ENCODE measurements at places on chromosomes 2 and 18.

DNA sequence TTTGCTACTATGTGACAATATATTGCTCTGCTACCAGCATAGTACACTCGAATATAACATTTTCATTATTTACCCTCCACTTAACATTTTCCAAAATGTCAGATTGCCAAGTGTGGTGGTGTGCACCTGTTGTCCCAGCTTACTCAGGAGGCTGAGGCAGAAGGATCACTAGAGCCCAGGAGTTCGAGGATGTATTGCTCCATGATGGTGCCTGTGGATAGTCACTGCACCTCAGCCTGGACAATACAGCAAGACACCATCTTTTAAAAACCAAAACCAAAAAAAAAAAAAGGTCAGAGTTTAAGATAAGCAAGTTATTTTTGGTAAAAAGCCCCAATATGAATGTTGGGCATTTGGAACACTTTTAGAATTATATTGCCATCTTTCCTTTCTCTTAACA is 75.2 kb upstream of the EPB41L5 start:
- no peak for DNase-seq

DNA sequence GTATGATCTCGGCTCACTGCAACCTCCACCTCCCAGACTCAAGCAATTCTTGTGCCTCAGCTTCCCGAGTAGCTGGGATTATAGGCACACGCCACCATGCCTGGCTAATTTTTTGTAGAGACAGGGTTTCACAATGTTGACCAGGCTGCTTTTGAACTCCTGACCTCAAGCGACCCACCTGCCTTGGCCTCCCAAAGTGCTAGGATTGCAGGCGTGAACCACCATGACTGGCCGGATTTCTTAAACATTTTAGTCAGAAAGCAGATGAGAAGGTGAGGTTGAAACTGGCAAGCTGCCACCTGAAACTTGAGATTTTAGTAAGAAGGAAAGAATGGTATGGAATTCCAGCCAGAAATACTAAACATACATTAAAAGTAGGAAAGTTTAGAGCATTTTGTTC is 31.9 kb downstream of the KLHL23 start:
- no peak for DNase-seq

- DNase-seq: no peak
Observed at GRCh38 chr2:96253006-96253405, 12.8 kb downstream of the TMEM127 start.

DNA sequence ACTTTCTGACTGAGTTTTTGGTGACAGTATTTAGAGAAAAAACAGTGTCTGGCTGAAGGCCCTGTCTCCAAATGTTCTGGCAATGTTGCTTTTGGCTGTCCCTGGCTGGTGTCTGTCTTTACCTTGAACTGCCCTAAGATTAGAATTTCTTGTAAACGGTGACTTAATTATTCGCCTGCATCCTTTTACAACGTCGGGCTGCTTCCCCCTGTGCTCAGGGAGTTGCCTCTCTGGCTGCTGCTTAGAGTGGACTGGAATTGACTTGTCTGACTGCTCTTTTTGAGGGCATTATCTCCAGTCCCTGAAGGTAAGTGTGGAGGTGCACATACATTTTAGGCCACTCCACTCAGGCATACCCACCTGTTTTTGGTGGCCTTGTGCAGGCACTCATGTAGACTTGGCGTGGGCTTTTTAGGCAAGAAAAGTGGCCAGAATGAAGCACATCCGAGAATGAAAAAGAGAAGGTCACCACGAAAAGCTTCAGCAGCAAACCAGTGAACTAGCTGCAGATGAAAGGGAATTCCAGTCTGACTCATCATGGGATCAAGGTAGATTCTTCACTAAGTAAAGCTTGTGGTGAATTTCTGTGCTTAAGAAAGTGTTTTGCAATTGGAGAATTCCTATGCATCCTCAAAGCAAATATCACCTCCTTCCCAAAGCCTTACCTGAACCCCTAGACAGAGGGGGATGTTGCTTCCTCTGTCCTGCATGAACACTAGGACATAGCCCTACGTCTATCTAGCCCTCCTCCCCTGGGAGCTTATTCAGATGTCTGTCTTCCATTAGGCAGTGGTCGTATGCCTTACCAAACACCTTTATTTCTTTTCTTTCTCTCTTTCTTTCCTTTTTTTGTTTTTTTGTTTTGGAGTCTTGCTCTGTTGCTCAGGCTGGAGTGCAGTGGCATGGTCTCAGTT is 230.3 kb upstream of the TRIB2 start:
- no peak for DNase-seq

- no peak for DNase-seq
Observed at GRCh38 chr18:10461989-10462388, 7.6 kb downstream of the APCDD1 start.

GRCh38 chr18:76442413-76443171 is 52.5 kb downstream of the ZNF516 start:
- no peak for DNase-seq

DNA sequence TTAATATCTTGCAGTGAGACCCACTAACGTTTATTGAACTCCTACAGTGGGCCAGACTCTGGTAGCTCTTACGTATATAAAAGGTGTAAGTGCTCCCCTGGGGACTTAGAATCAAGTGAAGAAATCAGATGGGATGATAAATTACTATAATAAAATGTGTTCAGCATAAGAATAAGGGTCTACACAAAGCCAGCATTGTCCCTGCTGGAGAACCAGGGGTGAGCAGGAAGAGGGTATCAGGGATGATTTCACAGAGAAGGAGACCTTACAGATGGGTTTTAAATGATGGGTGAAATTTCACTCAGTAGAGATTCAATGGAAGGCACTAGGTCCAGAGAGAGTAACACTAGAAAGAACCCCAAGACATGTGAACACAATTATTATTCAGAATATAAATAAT is 20.7 kb downstream of the NRXN1 start:
- no peak for DNase-seq

- no peak for DNase-seq
Observed at GRCh38 chr2:28997237-28997846, 16.2 kb downstream of the TOGARAM2 start.

DNA sequence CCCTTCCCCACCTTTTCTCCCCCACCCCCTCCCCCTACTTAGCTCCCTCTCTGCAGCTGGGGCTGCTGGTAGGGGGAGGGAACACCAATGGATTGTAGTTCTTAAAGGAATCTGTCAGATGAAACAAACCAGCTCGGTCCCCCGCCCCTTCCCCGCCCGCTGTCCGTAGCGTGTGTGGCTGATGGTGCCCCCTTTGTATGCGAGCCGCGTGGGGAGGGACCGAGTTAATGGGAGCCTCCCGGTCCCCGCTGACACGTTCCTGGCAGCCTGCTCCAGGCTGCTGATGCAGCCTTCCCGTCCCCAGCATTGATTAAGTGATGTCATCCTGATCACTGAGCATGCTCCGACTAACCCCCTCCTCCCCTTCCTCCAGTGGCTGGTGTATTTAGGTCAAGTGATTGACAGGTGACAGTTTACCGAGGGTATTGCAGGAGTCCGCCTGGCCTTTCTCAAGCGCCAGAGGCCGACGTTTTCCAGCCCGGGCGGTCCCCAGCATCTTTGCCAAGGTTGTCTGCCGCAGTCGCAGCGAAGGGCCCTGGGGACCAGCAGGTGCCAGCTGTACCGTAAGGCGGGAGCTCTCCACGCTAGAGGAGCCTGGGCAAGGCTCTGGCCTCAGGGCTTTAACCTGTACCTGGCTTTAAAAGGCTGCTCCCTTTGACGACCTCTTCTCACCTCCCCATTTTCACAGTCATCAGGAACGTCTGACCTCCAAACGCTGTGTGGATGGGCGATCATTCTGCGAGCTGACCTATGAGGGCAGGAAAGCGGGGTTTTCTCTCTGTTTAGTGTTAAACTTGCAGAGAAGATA is 1.8 kb downstream of the KIF5C start:
- DNase-seq: no peak

- no peak for DNase-seq
Observed at GRCh38 chr2:149858901-149859634, 271.5 kb upstream of the MMADHC start.

DNA sequence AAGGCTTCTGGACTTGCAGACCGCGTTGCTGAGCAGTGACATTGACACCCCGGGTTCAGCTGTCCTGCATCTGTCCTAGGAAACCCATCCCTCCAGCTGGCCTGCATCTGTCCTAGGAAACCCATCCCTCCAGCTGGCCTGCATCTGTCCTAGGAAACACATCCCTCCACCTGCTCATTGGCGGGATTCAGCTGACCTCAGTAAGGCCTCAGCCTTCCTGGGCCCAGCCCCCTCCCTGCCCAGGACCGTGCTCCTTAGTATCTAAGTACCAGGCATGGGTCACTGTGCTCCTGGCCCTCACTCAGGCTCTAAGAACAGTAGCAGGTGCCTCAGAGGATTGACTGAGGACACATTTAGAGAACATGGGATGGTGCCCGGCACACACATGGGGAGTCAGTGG is 1.2 kb downstream of the MLPH start:
- DNase-seq: no peak

DNA sequence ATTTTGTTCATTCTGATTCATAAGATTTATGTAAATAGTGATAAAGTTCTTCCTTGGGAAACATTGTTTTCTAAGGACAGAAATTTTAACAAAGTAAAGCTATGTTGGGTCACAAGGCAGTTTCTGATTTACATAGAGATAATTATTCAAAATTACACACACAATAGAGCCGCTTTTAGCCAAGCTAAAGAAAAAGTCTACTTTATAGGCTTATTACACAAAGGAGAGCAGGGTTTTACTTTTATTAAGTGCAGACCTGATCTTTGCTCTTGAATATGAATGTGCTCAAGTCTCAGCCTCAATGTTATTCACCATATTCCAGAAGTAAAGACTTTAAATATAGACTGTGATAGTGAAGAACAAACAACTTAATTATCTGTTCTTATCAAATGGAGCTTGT is 787.8 kb upstream of the LINC00305 start:
- no peak for DNase-seq

GRCh38 chr18:46768166-46768921 is 11.5 kb upstream of the ST8SIA5 start:
- no peak for DNase-seq

DNA sequence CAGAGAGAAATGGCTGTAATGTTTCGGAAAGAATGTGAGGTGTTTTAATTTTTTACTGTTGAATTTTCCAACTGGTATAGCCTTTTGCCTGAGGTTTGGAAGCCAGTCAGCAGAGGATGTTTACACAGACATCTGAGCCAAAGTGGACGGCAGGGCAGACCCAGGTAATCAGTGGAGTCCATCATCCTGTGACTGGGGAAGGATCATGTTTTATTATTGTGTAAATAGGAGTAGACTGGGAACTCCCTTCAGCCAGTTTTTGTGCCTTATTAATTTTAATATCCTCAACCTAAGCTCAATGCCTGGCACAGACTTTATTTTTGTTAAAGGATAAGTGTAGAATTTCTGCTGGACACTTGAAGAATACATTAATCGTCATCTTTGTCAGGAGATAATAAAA is 142.0 kb upstream of the GAREM1 start:
- no peak for DNase-seq

DNA sequence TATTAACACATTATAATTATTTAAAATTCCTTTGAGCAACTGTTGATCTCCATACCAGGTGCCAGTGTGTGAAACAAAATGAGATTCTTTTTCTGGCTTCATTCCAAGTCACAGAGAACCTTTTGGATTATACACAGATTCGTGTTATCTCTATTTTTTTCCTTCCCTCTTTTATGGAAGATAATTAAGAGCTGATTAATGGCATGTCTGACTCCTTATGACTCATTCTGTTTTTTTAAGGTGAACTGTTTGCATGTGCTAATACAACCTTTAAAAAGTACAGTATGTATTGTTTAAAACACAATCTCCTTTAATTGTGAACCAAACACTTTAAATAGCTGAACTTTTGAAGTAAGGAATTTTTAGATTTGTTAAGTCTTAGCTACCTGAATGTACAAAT is 39.3 kb downstream of the PELI1 start:
- DNase-seq: no peak

GRCh38 chr2:175914846-175915245 is 87.2 kb downstream of the LNPK start:
- no peak for DNase-seq

GRCh38 chr2:131045286-131046027 is 47.8 kb downstream of the FAM168B start:
- DNase-seq: no peak

DNA sequence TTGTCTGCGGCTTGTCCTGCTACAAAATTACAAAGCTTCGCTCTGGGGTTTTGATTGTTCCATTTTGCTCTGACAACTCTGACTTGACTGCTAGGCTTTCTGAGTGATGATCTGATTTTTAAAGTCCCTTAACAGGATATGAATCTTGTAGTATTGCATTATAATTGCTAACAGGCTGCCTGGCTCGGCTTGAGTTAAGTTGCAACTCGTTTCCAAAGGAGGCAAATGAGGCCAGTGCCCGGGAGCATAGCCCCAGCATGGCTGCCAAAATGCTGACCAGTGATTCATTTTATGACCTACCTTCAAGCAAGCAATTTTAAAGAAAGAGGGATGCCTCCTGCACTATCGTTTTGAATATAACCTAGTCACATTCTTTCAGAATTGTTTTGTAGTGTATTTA is 135.4 kb downstream of the COL6A3 start:
- no peak for DNase-seq

DNA sequence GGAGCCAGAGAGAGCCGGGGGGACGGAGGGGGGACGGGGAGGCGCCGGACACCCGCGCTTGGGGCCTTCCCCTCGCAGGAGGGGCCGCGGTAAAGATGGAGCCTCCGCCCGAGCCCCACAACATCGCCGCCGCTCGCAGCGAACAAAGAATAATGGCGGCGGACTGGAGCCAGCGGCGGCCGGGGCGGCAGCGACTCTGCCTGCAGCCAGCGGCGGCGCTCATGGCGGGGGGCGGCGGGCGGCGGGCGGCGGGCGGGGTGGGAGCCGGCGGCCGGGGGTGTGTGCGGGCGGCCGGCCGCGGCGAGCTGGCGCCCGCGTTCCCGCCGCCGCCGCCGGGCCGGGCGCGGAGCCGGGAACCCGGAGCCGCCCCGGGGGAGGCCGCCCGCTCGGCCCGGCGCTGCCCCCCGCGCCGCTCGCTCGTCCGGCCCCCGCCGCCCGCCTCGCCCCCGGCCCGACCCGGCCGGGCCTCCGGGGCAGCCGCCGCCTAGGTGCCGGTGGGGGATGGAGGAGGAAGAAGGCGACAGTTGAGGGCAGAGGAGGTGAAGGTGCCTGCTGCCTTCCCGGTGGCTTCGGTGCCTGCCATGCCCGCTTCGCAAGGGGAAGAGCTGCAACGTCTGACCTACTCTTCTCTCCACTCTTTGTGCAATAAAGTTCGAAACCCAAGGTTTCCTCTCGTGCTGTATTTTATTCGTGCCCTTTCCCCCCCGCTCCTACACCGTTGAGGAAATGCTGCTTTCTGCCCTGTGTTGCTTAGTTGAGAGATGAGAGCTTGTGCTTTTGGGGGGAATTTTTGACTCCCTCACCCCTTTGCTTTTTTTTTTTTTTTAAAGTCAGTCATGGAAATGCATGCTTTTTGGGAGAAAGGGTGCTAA is 634 bp downstream of the CREB1 start:
- DNase-seq: peak; percentile 11
